Uterine smooth muscle cell (primary cell): ENCODE measurements at places on chromosomes 1 and 21. TPM values are rescaled to one million over a fixed set of nuclear protein-coding genes. Genes with fewer than 3 reads are reported as not detected.

Gene AMY2A
- total RNA-seq: not detected in 2 replicates

Gene SMCP
- 0.11 TPM in 1 of 2 replicates, not detected in the other for total RNA-seq

Gene DCST1
- total RNA-seq: not detected in 2 replicates

Gene GPR3
- total RNA-seq: 0.37 and 1.2 TPM in 2 replicates

Gene TRIM63
- total RNA-seq: 0.11 and 0.25 TPM in 2 replicates

Gene EDN2
- total RNA-seq: not detected in 2 replicates

Gene IL19
- total RNA-seq: not detected in 2 replicates

Gene RNU1-3
- total RNA-seq: under 0.01 and 2,224 TPM in 2 replicates

Gene DUSP23
- total RNA-seq: 10.5 and 15.2 TPM in 2 replicates

Gene ASPM
- 25.4 and 108 TPM in 2 replicates for total RNA-seq

Gene CHD5
- 0.11 and 0.12 TPM in 2 replicates for total RNA-seq

Gene CBR3
- total RNA-seq: 17.9 and 46.8 TPM in 2 replicates

Gene CDC20
- 37.7 and 171 TPM in 2 replicates for total RNA-seq

Gene CEP104
- 21.2 and 29.6 TPM in 2 replicates for total RNA-seq

Gene SELP
- not detected in 2 replicates for total RNA-seq

Gene MCM3AP
- 95.1 and 103 TPM in 2 replicates for total RNA-seq

Gene KRTAP13-2
- not detected in 2 replicates for total RNA-seq

Gene PLD5
- under 0.01 and 0.11 TPM in 2 replicates for total RNA-seq

Gene GJA9
- total RNA-seq: 0.11 and 0.12 TPM in 2 replicates

Gene SPATA1
- 0.37 and 1.1 TPM in 2 replicates for total RNA-seq

Gene CR1L
- not detected in 2 replicates for total RNA-seq

Gene OR2M3
- not detected in 2 replicates for total RNA-seq

Gene WNT4
- 0.11 and 0.50 TPM in 2 replicates for total RNA-seq

Gene SMPDL3B
- 0.25 TPM in 1 of 2 replicates, not detected in the other for total RNA-seq

Gene OPN3
- 13.2 and 16.4 TPM in 2 replicates for total RNA-seq

Gene KIAA0040
- 0.44 and 0.62 TPM in 2 replicates for total RNA-seq

Gene CSMD2
- 5.8 and 10.1 TPM in 2 replicates for total RNA-seq

Gene SOX13
- total RNA-seq: 3.0 and 4.5 TPM in 2 replicates

Gene ETV3L
- not detected in 2 replicates for total RNA-seq

Gene ABCD3
- 44.1 and 44.7 TPM in 2 replicates for total RNA-seq

Gene AMY1C
- total RNA-seq: not detected in 2 replicates

Gene SDHC
- total RNA-seq: 26.9 and 37.0 TPM in 2 replicates

Gene SPRR2E
- total RNA-seq: not detected in 2 replicates

Gene HTR1D
- total RNA-seq: not detected in 2 replicates

Gene SFN
- total RNA-seq: 0.12 and 0.33 TPM in 2 replicates

Gene CD52
- total RNA-seq: not detected in 2 replicates

Gene RGS8
- total RNA-seq: under 0.01 TPM in 1 of 2 replicates, not detected in the other

Gene OR6N1
- not detected in 2 replicates for total RNA-seq

Gene LCE2C
- not detected in 2 replicates for total RNA-seq

Gene CTSK
- 199 and 485 TPM in 2 replicates for total RNA-seq

Gene TTC24
- not detected in 2 replicates for total RNA-seq

Gene ADGRL4
- 3.7 and 6.2 TPM in 2 replicates for total RNA-seq

Gene ZNF593OS
- not detected in 2 replicates for total RNA-seq

Gene CD2
- total RNA-seq: not detected in 2 replicates
